Putamen (tissue), 1 donor: ENCODE measurements at places on chromosomes 2 and 18.

DNA sequence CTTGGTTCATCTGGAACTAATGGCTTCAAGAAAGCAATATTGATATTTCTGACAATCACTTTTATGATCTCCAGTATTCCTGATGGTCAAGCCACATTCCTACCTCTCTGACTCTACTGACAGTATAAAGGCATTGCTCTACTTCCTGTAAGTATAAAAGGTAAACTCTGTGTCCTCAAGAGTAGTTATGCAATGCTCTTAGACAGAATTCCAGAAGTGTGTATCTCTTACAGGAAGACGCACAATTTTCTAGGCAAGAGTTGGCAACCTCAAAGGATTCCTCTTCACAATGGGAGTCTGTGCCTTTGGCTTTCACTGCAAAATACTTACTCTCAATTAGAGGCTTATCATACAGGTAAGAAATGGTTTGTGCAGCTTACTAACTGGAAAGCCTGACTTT, 100.1 kb downstream of the THADA start:
- no peak for DNase-seq

DNA sequence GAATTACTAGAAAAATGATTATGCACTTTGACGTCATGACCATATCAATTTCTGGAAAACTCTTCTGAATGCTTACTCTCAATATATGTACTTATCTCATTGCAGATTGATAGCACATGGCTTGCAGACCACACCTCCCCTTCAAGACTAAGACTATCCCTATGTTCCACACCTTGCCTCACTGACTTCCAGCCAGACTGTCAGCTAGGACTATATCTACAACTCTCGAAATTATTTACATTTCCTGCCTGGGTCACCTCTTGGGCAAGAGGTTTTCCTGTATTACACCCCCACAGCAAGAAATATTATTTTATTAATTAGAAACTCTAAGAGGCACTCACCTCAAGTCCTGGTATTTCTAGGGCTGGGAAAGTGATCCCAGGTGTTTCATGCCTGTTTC, 236.6 kb downstream of the CYRIA start:
- DNase-seq = no peak

DNA sequence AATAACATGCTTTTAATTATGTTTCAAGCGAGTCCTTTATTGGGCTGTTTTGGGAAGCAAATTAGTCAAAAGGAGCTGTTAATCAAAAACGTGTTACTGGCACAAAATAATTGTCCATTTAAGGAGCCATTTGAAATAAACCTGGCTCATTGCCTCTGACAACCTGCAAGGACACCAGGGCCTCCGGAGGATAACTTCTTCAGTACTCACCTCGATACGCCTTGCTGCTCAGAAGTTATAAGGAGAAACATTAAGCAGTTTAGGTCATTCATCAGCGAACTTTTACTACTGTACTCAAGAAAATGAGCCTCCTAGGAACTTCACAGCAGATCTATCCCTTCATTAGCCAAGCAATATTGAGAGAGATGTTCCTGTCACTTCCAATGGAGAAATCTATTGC, 1579.2 kb upstream of the ACVR2A start:
- no peak for DNase-seq

DNA sequence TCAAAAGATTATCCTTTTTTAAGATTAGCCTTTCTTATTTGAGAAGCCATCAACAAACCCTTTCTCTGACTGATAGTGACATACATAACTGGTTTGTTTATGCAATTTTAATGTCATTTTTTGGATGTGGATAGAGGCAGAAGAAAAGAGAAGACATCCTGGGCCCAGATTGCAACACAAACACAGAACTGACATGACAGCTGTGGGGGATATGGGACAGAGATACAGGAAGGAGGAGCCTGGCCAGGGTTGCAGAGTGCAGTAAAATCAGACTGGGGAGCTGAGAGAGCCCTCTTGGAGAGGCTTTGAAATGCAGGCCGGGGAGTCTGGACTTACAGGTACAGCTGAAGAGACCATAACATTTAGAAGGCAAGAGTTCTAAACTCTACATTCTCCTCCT, 65.1 kb downstream of the SIGLEC15 start:
- DNase-seq = no peak

- DNase-seq = no peak
These were observed 67.5 kb upstream of the RGPD5 start for GRCh38 chr2:109726379-109727270.

DNA sequence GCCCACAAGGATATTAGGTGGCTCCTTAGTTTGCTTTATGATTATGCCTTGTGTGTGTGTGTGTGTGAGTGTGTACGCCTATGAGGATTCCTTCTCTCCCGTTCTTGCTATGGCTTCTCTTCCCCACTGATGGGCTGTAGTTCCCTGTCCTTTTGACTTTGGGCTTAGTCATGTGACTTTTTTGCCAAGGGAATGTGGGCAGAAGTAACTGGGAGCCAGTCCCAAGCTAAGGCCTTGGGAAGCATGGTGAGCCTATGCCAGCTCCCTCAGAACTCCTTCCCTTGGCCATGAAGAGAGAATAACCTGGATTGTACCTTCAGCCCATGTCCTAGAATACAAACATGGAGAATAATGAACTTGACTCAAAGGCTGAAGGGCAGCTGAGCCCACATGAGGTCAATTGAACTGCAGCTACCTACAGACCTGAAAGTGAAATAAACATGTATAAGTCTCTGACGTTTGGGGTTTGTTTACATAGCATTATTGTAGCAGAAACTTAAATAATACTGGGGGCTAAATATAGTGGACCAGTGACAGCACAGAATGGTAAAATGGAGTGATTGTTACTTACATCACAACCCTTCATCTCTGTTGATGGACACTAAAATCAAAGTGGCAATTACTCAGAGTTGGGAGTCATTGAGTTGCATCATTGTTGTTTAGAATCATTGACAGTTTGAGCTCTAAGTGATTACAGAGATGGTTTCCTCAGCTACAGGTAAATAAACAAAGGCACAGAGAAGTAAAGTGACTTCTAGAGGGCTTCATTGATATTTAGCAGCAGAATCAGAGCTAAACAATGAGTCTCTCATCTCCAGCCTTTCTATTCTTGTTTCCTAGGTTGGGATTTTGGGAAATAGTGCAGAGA, 15.3 kb upstream of the IL36G start:
- no peak for DNase-seq

GRCh38 chr18:13638719-13639595, 87.4 kb downstream of the FAM210A start:
- DNase-seq = no peak

DNA sequence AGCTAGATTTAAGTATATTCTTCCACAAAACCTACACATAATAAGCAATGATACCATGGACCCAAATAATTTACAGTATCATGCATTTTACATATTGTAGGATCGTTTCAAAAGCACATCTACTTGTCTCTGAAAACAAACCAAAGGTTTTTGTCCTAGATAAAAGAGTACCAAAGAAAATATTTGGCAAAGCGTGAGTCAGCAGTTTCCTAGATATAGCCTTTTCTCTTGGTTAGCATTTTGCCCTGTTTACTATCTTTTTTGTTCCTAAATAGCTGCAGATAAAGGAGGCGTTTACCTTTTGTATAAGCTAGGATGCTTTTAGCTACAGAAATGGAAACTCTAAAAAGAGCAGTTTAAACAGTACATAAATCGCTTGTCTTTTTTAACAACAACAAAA, 305.8 kb upstream of the GULP1 start:
- DNase-seq = no peak
